ENCODE measurements at places on chromosomes 5 and 9.

GRCh38 chr5:11329679-11330078 lies 568.6 kb upstream of the DAP start:
- DNase-seq: no peak

GRCh38 chr5:157890836-157891597 lies 32.1 kb upstream of the CLINT1 start:
- DNase-seq: no peak

GRCh38 chr5:173488144-173488543 lies 128.3 kb downstream of the BOD1 start:
- no peak for DNase-seq

GRCh38 chr5:10788358-10788757 lies 27.3 kb upstream of the DAP start:
- DNase-seq: no peak

- no peak for DNase-seq
These were observed 2.8 kb upstream of the RACK1 start for GRCh38 chr5:181246276-181247049.

DNA sequence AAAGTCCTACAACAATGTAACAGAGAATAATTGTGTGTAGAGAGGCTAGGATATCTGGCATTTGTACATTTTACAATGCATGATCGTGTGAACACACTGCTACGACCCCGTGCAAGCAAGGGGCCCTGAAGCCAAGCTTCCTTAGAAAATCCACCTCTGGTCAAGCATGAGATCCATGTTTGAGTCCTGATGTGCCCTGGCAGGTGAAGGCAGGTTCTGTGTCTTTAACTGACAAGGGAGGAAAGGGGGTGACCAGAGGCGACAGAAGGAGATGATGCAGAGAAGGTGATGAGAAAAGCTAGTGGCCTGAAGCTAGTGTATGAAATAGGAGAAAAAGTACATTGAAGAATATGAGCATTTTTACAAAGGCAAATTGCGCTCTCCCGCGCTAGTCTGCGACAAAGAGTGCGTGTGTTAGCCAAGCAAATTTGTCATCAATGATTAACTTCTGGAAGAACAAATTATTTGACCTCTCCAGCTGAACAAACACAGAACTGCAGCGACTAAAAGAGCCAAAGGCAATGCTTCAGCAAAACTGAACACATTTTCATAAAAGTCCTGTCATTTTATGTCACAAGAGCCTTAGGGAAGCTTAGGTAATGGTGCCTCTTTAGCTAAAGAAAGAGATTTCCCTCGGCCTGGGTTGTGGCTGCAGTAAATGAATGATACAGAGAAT lies 101.7 kb upstream of the DAPK1 start:
- no peak for DNase-seq

GRCh38 chr9:117763314-117763713 lies 59.1 kb downstream of the TLR4 start:
- DNase-seq: no peak

GRCh38 chr9:4207881-4208615 lies 91.8 kb downstream of the GLIS3 start:
- DNase-seq: no peak

- DNase-seq: no peak
These were observed 146.1 kb downstream of the PBX3 start for GRCh38 chr9:125893277-125893676.

GRCh38 chr5:72465601-72466563 lies 41.3 kb downstream of the ZNF366 start:
- no peak for DNase-seq

- DNase-seq: no peak
These were observed 193.8 kb downstream of the SLIT3 start for GRCh38 chr5:169106911-169107706.

DNA sequence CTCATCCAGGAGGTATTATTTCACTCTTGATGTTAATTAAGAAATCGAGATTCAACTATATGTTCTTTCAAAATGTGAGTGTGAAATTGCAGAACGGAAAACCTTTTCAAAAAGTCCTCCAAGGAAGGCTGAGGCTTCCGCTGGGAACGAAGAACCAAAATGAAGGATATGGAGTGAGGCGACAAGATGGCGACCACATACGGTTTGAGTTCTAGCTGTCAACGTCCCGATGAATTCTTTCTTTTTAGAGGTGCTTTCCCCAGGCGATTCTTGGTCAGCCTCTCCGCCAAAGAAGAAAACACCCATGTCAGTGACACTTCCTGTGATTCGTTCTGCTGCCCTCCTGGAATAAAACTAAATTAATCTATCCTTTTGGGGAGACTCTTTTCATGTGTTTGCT lies 78.3 kb upstream of the ADAMTS16 start:
- no peak for DNase-seq

DNA sequence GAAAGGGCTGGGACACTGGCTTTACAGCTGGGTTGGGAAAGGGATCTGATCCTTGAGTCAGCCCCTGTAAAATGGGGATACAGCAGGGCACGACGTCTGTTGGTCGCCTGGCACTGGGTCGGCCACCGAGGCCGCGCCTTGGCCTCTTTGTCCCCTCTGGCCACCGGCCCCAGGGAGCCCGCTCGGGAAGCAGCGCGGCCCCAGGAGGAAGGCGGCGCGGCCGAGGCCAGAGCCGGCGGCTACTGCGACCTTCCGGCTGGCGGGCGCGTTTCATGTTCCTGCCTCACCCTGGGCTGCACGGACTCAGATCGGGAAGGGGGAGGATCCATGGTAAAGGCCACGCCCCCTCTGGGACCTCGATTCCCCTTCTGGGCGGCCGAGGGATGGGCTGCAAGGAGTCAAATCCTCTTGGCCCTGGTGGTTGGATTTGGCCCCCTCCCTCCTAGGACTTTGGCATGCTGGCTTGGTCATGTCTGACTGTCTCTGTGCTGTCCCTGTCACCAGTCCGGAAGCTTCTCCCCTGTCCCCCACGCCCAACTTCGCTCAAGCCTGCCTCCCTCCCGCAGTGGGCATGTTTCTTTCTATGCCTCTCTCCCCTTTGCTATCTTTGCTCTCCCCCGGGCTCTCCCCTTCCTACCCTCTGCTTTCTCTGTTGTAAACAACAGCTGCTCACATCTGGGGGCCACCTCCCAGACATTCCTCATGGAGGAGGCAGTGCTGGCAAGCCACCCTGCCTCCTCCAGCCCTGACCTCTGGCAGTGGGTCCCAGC lies 25.8 kb downstream of the FPGS start:
- no peak for DNase-seq

GRCh38 chr9:33167972-33168461 lies 881 bp upstream of the B4GALT1 start:
- no peak for DNase-seq

DNA sequence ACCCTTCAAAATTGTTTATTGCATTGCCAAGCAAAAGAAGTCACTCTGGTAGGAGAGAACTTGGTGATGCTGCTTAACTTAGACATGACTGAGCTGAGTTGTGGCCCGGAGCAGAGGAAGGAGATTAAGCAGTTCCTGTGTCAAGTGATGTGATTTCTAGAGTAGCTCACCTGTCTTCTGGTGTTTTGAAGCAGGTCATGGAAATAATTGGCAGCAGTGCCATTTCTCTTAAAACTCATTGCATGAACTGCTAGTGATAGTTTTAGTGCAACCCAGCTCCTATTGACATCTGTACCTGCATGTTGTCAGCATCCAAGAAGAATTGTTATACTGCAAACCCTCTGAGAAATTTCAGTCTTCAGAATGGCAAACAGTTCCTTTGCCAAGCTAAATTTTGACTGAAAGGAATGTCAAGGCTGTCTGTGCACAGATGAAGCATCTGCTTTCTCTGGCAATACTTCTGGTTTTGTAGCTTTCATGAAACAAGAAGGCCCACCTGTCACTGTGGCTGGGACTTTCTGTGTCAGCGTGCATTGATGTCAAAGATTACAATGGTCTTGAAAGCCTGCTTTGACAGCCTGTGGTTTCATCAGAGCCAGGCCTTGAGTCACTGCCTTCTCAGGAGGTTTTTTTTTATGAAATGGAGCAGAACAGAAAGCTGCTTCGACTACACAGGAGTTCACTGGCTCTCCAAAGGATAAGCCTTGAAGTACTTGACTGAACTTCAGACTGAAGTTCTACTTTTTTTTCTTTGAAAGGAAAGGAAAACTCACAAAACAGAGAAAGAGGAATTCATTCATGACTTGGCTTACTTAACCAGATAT lies 90.6 kb downstream of the RALGPS1 start:
- no peak for DNase-seq

- no peak for DNase-seq
These were observed 12.1 kb upstream of the DMAC1 start for GRCh38 chr9:7811677-7812076.

DNA sequence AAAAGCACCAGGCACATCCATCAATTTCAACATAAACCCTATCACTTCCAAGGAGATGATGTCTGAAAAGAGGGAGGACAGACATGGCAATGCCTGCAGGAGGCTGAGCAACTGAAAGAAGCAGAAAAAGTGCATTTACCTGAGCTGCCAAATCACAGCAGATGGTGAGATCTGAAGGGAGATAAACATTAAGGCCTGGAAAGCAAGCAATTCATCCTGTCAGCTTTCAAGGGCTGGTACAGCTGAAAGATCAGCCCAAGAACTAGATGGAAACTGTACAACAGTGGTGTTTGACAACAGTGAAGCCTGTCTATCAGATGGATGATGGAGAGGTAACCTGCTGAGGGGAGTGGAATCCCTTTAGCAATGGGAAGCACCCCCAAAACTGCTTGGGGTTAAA lies 433.2 kb upstream of the ZNF608 start:
- DNase-seq: no peak

DNA sequence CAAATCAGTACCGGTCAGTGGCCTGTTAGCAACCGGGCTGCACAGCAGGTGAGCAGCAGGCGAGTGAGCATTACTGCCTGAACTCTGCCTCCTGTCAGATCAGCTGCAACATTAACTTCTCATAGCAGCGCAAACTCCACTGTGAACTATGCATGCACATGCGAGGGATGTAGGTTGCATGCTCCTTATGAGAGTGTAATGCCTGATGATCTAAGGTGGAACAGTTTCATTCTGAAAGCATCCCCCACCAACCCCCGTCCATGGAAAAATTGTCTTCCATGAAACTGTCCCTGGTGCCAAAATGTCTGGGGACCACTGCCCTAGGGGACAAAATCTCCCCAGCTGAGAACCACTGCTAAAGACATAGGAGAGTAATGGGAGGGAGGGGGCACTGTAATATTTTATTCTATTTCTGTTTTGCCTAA lies 51.1 kb downstream of the P4HA2 start:
- no peak for DNase-seq

- no peak for DNase-seq
These were observed 43.1 kb downstream of the LNPEP start for GRCh38 chr5:96978812-96979449.

Measured in SHP77 (cell line).